ENCODE measurements at places on chromosomes 4 and X. TPM values are rescaled to one million over a fixed set of nuclear protein-coding genes. Genes with fewer than 3 reads are reported as not detected.

- no peak for DNase-seq
Measured at GRCh38 chr4:164212714-164213113, 541.2 kb upstream of the SMIM31 start.

DNA sequence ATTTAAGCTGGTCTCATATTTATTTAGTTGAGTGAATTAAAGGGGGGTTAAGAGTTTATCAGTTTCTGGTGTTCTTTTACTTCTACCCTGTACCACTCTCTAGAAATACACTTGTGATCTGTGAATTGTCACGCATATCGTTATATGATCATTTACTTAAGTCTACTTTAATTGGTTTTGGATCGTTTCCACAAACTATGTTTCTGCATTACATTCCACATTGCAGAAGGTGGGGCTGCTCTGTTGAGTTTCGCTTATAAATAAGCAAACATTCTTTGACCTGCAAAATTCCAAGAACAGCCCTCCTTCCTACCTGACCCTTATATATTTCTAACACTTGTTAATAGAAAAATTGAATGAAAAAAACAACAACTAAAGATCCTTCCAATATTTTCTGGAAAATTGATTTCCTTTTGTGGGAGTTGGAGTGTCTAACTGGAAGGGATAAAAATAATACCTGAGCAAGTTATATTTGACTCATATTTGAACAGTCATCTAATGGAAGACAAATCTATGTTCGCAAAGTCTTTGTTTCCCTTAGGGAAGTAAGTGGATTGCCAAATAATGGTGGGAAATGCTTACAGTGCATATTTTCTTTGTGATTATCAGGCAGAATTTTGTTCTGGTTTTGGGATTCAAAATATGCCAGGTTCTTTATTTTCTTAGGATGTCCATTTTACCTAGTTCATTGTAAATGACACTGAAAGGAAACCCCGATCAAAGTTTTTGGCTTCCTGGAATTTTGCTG, 152.7 kb downstream of the RELL1 start:
- no peak for DNase-seq

DNA sequence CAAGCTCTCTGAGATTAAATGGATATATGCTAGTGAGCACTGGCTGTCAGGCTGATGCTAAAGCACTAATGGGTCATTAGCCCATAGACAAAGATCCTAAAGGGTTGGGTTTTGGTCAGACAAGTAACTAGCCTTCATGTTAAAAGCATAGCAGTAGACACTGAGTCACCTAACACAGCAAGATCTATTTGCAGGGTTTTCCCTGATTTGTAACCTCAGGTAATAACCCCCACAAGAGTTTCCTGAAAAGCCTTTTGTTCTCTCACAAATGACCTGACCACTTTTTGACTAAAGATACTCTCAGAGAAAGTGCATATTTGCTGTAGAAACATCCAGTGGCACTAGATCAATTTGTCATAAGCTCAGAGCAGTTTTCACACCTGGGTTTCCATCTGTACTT, 251.1 kb upstream of the TEX13A start:
- no peak for DNase-seq

DNA sequence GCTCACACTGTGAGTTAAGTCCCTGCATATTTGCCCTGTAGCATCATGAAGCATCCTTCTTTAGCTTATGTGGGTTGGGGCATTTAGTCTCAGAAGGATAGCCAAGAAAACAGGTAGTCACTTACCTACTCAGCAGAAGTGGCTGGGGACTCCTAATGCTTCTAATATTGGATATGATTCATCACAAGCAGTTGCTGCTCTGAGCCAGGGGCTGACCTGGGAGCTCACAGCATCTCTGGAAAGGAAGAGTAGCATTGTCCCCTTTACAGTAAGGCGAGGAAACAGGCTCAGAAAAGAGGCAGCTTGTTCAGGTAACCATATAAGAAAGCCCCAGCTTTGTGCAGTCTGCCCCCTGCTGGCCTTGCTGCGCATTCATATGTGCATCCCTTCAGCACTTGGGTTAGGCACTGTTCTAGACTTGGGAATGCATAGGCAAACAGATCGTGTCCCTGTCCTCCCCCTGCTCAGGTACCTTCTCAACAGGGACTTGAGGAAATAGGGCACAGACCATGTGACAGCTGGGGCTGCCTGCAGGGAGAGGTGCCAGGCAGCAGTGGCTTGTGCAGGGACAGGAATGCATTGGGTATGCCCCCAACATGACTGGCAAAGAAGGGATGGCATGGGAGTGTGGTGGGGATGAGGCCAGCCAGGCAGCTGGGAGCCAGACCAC, 35.7 kb upstream of the TBC1D14 start:
- DNase-seq = no peak

GRCh38 chrX:39848900-39849299, 248.9 kb downstream of the BCOR start:
- no peak for DNase-seq

DNA sequence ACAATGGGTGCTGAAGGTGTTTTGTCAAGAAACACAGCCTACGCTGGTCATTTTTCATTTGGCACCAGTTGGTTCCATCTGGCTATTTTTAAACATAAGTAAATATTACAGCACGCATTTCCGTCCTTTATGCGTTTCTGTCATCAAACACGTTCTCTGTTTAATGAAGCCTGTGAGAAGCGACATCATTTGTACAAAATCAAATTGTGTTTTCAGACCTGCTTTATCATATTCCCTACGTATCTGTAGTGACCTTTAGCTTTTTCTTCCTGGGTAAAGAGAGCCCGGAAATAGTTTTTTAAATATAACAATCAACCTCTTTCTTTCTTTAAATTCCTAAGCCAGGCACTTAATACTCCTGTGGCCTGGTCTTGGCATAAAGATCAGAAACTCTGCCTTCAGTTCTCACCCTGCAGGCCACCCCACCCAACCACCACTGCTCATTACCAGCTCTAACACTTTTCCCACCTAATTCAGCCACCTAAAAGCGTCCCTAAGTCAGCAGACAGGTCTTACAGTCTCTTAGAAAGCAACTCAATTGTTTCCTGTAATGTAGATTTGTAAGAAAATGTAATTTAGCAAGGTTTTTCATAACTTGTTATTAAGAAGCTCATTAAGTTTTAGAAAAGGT, 30.4 kb downstream of the ACSL1 start:
- no peak for DNase-seq

GRCh38 chr4:107492566-107492965, 227.5 kb downstream of the PAPSS1 start:
- DNase-seq = no peak

The CXCR3 gene
- total RNA-seq = not detected

The GPC4 gene
- total RNA-seq = 4.4 TPM

The IL21 gene
- total RNA-seq = not detected

The TNMD gene
- not detected for total RNA-seq

The FABP2 gene
- not detected for total RNA-seq

The NAA11 gene
- total RNA-seq = not detected

DNA sequence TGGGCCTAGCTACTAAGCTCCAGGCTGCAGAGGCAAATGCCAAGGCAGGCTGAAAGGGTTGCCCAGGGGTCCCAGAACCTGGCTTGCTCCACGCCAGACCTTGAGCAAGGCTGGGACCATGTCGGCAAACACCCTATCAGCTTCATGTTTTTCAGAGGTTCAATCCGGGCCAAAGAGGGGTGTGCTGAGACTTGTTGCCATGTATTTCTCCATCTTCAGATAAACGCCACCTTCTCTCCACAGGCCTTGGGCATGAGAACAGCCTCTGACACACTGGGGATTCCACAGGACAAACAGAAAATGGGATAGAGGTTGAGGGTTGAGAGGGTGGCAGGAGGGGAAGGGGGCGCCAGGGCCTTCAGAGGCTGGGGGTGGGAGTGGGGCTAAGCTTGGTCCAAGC, 8.6 kb downstream of the PJA1 start:
- DNase-seq = no peak

DNA sequence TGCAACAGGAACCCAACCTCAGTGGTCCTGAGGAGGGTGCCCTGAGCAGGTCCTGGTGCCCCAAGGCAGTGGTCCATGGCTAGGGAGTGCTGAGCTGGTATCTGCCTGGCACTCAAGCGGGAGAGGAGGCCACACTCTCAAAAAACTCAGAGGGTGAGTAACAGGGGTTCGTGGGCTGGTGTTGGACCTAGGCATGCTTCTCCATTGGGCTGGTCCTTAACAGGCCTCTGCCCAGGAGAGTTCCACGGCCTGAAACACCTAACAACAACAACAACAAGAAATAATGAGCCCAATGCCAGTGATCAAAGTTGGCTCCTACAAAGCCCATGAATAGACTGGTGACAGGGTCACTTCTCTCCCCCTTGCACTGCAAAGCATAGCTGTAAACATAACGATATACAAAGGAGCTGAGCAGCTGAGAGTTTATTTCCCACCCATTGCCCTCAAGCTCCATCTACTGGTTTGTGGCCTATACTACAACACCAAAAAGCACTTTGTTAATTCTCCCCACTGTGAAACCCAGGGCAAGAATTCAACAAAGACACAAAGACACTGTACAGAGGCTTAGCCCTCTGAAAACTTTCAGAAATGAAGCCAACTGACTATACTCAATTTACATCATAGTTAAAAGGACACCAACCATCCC, 736.1 kb upstream of the ADGRL3 start:
- DNase-seq = no peak

The NDST3 gene
- total RNA-seq = not detected

The TMEM156 gene
- 29.3 TPM for total RNA-seq

The CLRN2 gene
- total RNA-seq = not detected

GRCh38 chr4:168538632-168539031, 41.8 kb downstream of the PALLD start:
- DNase-seq = no peak

- DNase-seq = no peak
Measured at GRCh38 chr4:98262431-98262830, 1.2 kb downstream of the RAP1GDS1 start.

The GPR173 gene
- 7.0 TPM for total RNA-seq

GRCh38 chr4:2255501-2256155, 6.3 kb downstream of the MXD4 start:
- DNase-seq = no peak

- no peak for DNase-seq
Measured at GRCh38 chr4:106494066-106494465, 125.5 kb upstream of the GIMD1 start.

DNA sequence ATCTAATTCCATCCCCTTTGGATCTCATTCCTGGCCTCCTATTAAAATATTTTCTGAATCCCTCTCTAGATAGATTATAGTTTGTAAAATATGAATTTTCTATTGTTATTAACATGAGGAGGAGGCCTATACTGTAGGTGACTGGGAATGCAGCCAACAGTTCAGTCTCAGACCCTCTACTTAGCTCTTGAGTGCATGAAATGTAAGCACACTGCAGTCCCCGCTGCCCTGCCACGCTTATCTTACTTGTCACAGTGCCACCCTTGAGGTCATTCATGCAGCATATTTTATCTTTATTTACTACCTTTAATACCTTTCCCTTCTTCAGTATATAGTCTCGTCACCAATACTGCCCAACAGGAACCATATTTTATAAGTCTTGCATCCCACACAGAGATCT, 151.0 kb downstream of the CAMK2D start:
- DNase-seq = no peak

GRCh38 chrX:13662355-13662791, 9.4 kb downstream of the TCEANC start:
- DNase-seq = no peak

- DNase-seq = no peak
Measured at GRCh38 chr4:30518211-30518610, 202.0 kb upstream of the PCDH7 start.

The ZNF182 gene
- 3.8 TPM for total RNA-seq

The DAPP1 gene
- total RNA-seq = 9.6 TPM

GRCh38 chrX:41333744-41334362, at the start of gene DDX3X:
DDX3X (plus strand) TSS chrX:41334162; CDS start chrX:41334253, 91 bp downstream.
- peak; percentile 63 for DNase-seq

- no peak for DNase-seq
Measured at GRCh38 chrX:121245763-121246162, 198.4 kb downstream of the GLUD2 start.

GRCh38 chrX:14690553-14690952, 161.2 kb downstream of the GLRA2 start:
- DNase-seq = no peak

DNA sequence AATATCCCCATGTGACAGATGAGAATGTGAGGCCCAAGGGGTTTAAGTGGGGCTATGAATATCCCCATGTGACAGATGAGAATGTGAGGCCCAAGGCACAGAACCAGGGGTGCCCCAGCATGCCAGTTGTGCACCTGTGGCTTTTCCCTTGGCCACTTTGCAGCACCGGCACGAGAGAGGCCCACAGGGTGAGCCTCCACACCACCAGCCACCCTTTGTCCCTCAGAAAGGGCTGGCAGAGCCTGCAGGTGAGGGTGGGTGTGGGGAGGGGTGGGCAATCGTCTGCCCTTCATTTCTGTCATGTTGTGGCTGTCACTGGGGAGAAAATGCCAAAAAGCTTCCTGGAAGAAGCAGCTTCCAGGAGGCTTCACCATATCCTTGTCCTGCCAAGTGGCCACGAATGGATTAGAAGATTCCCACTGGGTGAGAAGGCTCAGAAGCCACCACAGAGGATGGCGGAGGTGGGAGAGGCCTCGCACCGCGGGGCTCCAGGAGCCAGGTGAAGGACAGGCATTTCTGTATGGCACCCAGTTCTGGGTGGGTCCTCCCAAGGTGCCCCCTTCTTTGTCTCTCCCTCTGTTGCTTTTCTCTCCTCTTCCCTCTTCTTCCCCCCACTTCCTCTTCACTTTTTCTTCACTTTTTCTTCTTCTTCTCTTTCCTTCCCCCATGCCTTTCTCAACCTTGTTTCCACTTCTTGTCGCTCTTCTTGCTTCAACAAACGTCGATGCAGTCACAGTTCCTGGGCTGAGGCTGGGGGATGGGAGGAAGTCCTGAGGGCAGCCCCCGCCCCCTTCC, 469 bp upstream of the GPR78 start:
- DNase-seq = no peak

DNA sequence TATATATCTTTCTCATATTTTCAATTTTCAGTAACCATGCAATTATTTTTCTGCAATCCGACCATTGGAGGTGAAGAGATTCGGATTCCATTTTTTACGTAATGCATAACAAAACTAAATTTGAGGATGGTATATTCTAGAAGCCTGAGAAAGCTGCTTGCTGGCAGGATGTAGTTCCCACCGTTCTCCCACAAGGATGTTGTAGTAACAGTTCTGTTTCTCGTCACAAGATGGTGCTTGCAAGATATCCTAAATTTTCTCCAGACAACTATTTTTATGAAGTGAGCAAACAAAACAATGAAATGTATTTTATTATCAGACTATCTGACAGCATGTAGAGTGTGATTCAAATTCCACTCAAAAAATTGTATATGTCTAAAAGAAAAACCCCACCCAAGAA, 10.7 kb downstream of the PWWP3B start:
- DNase-seq = no peak

DNA sequence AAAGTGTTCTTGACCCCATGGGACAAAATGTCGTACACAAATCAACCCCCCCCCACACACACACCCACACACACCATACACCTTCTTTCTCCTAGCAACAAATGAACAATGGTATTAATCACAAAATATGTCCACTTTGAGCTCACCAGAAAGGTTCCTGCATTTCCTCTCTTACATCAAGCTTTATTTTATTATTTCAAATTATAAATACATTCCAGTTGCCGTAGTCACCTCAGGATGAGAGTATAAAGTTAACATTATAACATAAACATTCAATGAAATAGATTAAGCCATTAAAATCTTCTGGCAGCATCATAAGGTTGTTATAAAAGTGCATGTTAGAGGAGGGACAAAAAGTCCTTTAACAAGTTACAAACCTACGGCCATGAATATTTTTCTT, 7.3 kb downstream of the XK start:
- no peak for DNase-seq

The UGT2B15 gene
- total RNA-seq = not detected

- DNase-seq = peak; percentile 69
Measured at GRCh38 chr4:68447201-68447600, at the start of gene TMPRSS11E. TMPRSS11E (plus strand) TSS chr4:68447463; CDS start chr4:68447513, 50 bp downstream.
